OCI-LY7 (cell line): ENCODE measurements at places on chromosomes 7 and 10. TPM values are rescaled to one million over a fixed set of nuclear protein-coding genes. Genes with fewer than 3 reads are reported as not detected.

DNA sequence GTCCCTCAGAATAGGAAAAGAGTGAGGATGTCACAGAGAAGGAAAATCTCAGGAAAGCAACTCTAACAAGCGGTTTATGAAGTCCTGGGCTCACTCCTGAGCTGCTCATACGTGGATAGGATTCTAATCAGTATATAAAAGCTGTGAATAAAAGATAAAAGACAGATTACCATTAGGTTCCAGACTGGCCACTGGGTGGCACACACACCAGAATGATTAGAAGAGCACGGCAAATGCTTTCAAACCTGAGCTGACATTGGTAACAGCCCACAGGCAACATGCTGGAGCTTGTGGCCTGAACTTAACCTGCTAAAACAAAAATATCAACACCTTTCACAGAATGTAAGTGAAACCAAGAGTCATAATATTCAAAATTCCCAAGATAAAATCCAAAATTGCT, 370.8 kb downstream of the GRID1 start:
- peak; percentile 50 for DNase-seq

GRCh38 chr10:99522470-99523250, 10.1 kb upstream of the NKX2-3 start:
- no peak for DNase-seq

GRCh38 chr10:52459097-52459496, 145.0 kb downstream of the DKK1 start:
- DNase-seq = no peak

- DNase-seq = no peak
Measured at GRCh38 chr10:17025444-17026295, 103.9 kb downstream of the CUBN start.

DNA sequence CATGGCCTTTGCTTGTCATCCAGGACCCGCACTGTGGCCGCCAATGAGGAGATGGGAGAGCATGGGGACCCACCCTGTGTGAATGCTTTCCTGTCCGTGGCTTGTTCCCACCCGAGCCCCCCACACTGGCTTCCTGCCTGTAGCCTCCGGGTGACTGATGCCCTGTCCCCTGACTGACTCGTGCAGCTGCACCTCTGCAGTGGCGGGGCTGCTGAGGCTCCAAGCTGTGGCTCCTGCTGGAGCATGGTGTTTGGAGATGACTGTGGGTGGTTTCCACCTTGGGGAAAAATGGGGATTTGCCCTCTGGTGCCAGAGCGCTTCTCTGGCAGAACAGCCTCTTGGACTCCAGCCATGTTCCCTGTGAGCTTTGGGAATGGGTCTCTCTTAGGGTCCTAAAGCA, 2.1 kb downstream of the CAMK1D start:
- DNase-seq = no peak

DNA sequence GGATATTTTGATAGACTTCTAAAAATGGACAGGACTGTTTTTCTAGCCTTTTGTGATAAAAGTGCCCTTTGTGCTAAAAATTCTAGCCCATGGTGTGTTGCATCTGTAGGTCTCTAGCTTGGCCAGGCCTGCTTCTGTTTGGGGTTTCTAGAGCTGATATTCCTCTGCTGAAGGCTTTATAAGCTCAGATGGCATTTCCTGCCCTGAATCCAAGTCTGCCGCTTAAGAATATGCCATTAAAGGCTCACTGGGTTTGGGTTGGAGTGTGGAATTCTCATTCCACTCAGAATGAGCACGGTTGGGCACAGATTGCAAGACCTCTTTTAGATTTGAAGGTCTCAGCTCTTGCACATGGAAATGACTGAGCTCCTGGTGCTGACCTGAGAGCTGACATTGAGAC, 49.4 kb upstream of the IGFBP3 start:
- DNase-seq = no peak

GRCh38 chr7:33446551-33446950, 317.2 kb downstream of the BBS9 start:
- no peak for DNase-seq

GRCh38 chr7:132345543-132346129, 230.6 kb downstream of the PLXNA4 start:
- DNase-seq = no peak

- DNase-seq = no peak
Measured at GRCh38 chr10:110632591-110633215, 11.4 kb upstream of the RBM20 start.

GRCh38 chr10:49527061-49527460, 11.9 kb downstream of the ERCC6 start:
- DNase-seq = no peak

DNA sequence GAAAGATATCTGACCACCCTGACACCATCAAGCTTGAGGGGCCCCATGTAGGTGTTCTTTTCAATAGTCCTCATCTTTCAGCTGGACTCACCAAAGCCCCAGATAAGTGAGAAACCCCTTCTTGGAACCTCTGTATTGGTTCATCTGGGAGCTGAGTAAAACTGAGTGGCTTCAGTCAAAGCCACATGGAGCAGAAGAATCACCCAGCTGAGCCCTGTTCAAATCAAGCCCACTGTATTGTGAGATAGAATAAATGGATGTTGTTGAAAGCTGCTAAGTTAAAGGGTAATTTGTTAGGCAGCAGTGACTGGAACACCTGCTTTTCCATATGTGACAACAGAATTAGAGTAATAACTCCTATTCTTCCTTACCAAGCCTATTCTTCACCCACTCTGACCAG, 64.8 kb upstream of the SDK1 start:
- DNase-seq = no peak

DNA sequence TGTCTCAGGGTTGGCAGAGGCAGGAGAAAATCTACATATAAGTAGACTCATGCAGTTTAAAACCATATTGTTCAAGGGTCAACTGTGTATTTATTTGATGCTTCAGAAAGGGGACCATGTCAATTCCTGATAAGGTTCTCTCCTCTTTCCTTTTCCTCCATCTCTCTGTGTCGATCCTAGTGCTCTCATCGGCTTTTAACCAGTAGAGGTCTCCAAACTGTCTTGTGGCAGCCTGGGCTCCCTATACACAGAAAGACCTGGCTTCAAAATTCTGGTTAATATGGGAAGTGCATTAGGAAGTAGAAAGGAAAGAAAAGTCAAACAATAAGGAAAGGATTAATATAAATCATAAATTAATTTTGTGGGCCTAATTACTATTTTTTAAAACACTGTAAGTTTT, 304.4 kb upstream of the C7orf33 start:
- peak; percentile 21 for DNase-seq

DNA sequence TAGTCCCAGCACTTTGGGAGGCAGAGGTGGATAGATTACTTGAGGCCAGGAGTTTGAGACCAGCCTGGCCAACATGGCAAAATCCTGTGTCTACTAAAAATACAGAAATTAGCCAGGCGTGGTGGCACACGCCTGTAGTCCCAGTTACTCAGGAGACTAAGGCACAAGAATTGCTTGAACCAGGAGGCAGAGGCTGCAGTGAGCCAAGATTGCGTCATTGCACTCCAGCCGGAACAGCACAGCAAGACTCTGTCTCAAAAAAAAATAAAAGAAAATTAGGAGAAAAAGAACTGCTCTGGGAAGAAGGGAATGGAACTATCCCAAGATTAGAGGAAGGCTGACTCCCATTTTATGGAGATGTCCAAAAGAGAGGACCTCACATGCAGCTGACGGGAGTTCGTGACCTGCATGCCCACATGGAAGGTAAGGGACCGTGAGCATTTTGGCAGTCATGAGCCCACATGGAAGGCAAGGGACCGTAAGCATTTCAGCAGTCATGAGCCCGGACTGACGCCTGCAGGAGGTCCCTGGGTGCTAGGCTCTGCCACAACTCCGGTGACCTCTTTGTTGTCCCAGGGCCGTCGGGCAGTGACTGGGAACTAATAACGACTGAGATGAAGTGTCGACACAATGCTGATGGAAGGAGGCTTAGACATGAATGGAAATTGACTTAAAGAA, 18.6 kb upstream of the GTPBP4 start:
- no peak for DNase-seq

DNA sequence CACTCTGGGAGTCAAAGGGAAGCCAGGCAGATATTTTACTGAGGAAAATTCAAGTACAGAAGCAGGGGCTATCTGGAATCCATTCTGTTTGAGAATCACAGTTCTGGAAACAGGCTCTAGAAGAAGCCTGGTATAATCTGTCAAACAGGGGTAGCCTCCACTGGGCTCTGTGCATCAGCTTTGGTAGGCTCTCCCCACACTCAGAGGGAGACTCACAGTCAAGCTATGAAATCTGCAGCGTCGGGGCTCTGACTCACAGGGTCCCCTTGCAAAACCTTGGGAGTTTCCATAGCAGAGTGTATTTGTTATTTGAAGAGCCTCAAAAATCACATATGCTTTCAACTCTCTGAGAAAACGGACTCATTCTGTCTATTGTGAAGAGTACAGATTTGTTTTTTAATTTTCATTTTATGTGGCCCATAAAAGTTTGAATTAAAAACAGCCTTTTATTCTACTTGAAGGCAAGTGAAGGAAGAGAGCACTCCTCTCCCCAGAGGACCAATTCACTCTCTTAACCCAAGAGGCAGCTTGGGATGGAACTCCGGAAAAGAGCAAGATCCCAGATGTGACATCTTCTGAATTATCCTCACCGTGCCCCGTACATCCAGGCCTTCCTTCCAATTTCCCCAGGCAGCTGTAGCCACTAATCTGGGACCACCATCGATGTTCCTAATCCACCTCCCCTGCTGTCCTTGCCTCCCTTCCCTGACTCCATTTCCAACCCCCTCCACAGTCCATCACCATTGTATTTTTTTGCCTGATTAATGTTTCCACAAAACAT, 590.9 kb upstream of the MGMT start:
- no peak for DNase-seq

GRCh38 chr7:135168489-135169140, 1.9 kb downstream of the CYREN start:
- no peak for DNase-seq

- DNase-seq = no peak
Measured at GRCh38 chr10:81820418-81820817, 54.6 kb upstream of the NRG3 start.

- no peak for DNase-seq
Measured at GRCh38 chr10:48564466-48565160, 40.3 kb downstream of the ARHGAP22 start.

- no peak for DNase-seq
Measured at GRCh38 chr7:23710000-23710399, at the start of gene STK31. STK31 (plus strand) TSS chr7:23710219; CDS start chr7:23710286, 67 bp downstream.

GRCh38 chr10:26367771-26368170, 70.4 kb upstream of the APBB1IP start:
- DNase-seq = peak; percentile 63

Gene ZNF804B
- not detected in 2 replicates for total RNA-seq

Gene KLF14
- total RNA-seq = not detected in 2 replicates

Gene UCMA
- not detected in 2 replicates for total RNA-seq

Gene ANXA8L1
- not detected in 2 replicates for total RNA-seq

Gene SH2B2
- 109 and 131 TPM in 2 replicates for total RNA-seq

Gene LIPJ
- total RNA-seq = not detected in 2 replicates

Gene HPSE2
- not detected in 2 replicates for total RNA-seq

Gene ACSL5
- 23.0 and 25.3 TPM in 2 replicates for total RNA-seq

Gene CYP3A7
- not detected in 2 replicates for total RNA-seq
